Natural killer cell treated with Interleukin-12 subunit alpha and Interleukin-12 subunit beta and Interleukin-15 and Interleukin-18, amount 100 ng/mL, for 72 hours (primary cell): ENCODE measurements at places on chromosomes 12 and 14.

GRCh38 chr12:94813314-94813713, 163.0 kb upstream of the TMCC3 start:
- DNase-seq, result no peak

DNA sequence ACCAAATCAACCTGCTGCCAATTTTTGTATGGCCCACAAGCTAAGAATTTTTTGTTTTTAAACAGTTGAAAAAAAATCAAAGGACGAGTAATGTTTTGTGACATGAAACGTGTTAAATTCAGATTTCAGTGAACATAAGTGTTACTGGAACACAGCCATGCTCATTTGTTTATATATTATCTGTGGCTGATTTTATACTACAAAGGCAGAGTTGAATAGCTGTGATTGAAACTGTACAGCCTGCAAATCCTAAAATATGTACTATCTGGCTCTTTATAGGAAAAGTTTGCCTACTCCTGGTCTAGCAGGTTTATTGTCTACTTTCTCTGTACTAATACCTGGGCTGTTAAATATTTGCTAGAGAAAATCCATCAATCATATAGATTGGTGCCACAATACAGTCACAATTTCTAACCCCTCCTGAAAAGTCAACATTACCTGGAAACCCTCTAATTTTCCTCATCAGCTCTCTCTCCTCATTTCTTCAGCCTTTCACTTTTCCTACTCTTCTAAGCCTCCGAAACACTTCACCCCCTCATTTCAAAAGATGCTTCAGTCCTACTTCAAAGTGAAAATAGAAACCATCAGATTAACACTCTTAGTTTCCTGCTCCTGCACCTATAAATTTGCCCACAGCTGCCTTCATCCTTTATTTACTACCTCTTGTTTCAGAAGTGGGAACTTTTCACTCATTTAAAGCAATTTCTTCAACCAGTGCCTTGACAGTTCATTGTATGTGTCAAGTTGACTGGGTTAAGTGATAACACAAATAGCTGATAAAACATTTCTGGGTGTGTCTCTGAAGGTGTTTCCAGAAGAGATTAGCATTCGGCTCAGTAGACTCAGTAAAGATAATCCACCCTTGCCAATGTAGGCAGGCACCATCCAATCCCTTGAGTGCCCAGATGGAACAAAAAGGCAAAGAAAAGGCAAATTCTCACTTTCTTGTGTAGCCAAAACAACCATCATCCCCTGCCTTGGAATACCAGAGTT, 18.0 kb upstream of the C2CD5 start:
- no peak for DNase-seq

GRCh38 chr12:89101440-89101839, 250.9 kb downstream of the DUSP6 start:
- no peak for DNase-seq

DNA sequence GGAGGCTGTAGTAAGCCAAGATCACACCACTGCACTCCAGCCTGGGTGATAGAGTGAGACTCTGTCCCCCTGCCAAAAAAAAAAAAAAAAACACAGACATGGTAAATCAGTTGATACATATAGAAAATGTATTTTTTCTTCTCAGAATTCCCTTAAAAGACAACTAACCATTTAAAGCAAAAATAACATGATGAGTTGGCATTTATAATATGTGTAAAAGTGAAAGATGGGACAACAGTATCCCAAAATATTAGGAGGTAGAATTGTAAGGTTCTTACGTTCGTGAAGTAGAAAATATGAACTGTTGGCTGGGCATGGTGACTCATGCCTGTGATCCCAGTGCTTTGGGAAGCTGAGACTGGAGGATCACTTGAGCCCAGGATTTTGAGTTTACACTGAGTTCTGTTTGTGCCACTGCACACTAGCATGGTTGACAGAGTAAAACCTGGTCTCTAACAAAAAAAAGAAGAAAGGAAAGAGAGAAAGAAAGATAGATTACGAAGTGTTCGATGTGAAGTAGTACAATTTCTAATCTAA, 296.7 kb downstream of the FBXL14 start:
- no peak for DNase-seq

DNA sequence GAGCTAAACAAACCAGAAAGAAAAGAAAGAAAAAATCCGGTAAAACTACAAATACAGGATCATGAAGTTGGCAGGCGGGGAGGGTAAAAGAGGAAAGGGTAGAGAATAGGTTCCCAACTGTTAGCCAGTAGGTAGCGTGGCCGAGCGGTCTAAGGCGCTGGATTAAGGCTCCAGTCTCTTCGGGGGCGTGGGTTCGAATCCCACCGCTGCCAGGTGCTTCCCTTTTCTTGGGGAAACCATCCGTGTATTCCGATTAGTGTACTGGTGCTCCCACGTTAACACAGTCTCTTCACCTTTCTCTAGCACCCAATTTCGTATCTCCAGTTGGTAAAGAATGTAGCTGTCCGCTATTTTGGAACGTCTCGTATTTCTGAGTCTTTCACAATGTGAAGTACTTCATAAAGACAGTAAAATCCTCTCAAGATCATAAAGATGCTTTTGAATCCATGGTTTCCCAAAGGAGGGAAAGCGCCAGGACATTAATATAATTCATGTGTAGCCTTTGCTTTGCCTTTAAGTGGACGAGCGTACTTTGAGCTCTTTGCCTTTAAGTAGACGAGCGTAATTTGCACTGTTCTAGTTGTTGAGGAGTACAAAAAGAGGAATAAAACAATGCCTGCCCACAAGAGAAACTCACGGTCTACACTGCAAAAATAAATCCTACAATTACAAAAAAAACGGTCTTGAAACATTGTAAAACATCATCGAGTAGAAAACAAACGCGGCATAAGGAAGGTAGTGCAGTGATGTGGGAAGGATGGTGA, 19.0 kb upstream of the RNASE12 start:
- DNase-seq, result peak; percentile 72
